ENCODE measurements at places on chromosomes 11 and 22. TPM values are rescaled to one million over a fixed set of nuclear protein-coding genes. Genes with fewer than 3 reads are reported as not detected.

DNA sequence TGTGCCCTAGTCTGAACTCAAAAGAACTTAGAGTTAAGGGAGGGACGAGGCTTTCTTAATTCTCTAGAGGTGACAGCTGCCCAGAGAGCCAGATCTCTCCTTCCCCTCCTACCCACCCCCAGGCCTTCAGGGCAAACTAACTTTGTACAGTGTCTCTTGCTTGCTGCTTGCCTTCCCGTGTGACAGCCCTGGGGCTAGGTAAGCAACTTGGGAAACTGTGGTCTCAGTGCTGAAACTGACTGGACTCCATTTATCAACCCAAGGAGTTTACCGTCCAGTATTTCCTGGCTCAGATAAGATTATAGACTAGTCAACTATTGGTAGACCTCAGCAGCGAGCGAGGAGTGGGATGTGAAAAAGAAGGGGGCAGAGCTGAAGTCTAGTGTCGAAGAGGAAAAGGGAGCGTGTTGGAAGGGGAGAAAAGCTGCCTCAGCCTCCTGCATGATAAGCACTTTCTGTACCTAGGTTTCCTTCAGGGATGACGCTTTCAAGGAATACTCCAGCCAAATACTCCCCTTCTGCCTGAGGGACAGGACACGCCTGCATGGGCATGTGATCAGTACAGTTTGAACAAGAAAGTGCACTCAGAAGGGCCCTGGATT, 43.3 kb upstream of the WEE1 start:
- DNase-seq = no peak

DNA sequence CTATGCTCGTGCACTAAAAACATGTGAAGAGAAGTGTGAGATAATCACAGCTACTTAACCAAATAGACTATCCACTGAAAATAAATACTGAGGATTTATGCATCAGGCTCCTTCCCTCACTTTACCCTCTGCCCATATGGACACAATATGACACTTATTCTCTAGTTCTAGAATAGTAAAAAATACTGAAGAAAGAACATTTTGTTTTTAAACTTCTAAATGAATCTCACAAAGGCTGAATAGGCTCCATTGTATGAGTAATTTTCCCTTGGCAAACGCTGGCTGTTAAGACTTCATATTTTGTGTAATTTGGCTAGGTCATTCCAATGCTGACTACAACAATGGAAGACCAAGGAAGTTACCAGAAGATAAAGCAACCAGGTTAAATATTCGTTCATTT, 9.9 kb downstream of the HPS5 start:
- DNase-seq = no peak

DNA sequence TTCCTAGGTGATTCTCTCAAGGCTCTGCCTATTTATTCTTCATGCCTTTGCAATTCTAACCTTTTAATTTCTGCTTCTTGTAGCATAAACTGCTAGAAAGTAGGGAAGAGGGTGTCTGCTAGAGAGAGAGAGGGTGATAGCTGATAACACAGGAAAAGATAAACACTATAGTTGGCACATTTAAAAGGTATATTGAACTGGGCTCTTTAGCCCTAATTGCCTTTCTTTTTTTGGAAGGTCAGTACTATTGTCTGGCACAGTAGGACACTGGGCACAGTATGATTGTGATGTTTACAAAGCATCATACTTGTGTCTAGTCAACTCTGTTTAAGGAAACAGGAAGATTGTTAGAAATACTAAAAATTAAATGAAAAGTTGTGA, 33.3 kb downstream of the TEAD1 start:
- DNase-seq = no peak

DNA sequence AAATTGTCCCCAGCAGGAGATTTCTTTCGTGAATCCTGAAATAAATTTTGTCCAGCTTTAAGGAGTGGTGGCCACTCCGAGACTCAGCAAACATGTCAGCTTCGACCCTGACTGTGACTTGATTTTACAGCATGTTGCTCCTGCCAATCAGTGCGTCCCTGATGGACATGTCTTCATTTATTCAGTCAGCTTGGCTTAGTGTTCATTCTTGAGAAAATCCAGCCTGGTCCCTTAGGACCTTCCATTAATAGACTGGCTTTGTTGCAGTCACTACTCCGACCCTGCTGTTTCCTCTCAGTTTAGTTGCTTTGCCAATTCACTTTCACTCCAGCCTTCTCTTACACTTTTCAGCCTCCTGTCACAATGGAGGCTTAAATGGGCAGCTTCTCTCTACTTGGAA, 30.5 kb downstream of the TMPRSS5 start:
- DNase-seq = no peak

- no peak for DNase-seq
Observed at GRCh38 chr11:105632316-105632715, 22.4 kb downstream of the GRIA4 start.

GRCh38 chr11:22193348-22194051, 615 bp downstream of the ANO5 start:
- peak; percentile 29 for DNase-seq

DNA sequence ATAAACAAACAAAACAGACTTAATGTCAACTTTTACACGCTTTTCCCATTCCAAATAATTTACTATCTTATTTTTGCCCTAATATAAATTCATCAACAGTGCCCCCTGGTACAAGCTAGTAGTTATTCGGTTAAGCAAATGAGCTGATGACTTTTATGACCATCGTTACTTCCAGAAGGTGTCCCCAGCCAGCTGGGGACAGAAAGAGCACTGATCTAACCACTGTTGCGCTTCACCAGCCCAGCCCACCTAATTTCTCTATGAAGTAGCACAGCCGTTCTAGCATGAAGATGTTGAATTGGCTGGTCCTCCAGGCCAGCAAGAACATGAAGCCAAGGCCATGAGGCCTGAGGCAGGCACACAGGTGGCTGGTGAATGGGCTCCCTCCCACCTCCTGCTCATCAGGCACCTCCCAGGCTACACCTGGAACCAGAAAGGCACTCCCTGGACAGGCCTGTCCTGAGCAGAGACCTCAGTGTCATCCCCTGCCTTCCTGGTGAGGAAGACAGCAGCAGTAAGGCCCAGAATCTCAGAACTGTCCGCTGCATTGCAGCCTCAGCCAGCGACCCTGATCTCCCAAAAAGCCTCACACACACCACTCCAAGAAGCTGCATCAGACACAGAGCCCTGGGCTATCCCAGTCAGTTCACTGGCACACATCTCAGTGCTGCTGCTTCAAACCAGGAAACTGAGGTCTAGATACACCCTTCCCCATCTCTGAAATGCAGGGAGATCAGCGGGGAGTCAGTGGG, 12.9 kb downstream of the GNB1L start:
- no peak for DNase-seq

- no peak for DNase-seq
Observed at GRCh38 chr22:23126165-23127054, 15.4 kb downstream of the RSPH14 start.

DNA sequence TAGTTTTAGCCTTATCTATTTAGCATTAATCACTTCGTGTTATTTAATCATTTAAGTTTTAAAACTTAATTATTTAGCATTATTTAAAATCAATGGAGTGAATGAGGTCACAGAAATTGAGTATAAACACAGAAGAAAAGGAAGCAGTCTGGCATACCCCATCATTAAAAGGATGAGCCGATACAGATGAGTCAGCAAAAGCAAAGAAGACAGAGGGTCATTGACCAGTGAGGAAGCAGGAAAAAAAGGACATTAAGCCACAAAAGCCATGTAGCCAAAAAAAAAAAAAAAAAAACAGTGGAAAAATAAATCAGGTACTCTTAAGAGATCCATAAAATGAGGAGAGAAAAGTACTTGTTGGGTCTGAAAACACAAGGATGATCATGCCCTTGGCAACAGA, 71.5 kb downstream of the TYR start:
- no peak for DNase-seq

GRCh38 chr11:74970852-74971395, 17.8 kb upstream of the NEU3 start:
- no peak for DNase-seq

- DNase-seq = no peak
Observed at GRCh38 chr11:1342946-1343345, 33.5 kb upstream of the TOLLIP start.

DNA sequence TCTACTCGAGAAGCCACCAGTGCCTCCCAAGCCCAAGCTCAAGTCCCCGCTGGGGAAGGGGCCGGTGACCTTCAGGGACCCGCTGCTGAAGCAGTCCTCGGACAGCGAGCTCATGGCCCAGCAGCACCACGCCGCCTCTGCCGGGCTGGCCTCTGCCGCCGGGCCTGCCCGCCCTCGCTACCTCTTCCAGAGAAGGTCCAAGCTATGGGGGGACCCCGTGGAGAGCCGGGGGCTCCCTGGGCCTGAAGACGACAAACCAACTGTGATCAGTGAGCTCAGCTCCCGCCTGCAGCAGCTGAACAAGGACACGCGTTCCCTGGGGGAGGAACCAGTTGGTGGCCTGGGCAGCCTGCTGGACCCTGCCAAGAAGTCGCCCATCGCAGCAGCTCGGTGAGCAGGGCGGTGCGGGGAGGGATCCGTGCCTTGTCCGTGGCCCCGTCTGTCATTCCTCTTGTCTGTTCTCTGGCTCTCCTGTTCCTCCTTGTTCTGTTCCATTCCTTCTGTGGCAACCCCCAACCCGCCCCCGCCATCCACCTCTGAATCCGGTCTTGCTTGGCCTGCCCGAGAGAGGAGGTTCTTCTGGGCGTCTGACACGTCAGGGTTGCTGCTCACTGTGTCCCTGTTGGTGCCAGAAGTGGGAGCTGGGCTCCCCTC, 15.8 kb upstream of the ACR start:
- no peak for DNase-seq

DNA sequence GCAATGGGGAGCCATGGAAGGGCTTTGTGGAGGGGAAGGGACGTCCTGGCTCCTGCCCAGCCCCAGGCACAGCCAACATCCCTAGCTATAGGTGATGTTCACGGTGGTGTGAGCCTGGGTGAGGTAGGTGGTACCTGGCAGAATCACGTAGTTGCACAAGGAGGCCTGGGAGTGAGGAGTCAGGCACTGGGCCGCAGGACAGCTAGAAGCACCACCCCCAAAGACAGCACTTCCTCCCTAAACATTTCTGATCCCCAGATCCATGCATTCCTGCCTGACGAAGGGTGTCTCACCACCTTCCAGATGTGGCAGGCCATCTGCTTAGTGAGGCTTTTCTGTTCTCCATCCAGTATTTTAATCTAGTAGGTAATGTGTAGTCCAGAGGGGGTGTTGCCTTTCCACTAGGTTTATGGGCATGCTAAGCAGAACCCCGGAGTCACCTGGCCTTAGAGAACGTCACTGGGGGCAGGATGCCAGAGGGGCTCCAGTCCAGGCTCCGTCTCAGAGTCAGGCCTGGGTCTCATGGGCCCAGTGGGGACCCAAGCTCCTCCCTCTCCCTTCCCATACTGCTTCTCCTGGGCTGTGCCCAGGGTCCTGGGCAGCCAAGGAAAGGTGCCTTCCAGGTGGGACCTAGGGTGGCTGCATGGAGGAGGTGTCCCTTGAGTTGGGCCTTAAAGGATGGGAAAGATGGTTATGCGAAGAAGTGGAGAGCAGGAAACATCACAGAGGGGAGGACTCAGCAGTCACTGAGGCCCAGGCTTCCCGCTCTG, 56.2 kb downstream of the OTOG start:
- no peak for DNase-seq

DNA sequence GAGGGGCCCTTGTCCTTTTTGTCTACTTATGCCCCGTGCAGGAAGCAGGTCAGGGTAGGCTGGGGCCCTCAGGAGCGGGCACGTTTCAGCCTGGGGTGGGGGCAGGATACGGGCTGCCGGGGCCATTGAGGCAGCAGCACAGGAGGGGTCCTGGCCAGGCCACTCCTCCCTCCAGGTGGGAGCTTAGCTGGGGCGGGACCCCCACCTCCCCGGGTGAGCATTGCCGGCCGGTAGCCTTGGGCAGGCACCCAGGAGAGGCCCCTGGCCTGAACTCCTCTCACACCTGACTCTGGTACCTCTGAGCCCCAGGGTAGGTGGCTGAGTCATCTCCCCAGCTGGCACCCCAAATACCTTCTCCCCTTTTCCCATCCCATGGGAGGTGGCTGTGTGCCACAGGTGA, 5.0 kb upstream of the MUC6 start:
- DNase-seq = no peak

DNA sequence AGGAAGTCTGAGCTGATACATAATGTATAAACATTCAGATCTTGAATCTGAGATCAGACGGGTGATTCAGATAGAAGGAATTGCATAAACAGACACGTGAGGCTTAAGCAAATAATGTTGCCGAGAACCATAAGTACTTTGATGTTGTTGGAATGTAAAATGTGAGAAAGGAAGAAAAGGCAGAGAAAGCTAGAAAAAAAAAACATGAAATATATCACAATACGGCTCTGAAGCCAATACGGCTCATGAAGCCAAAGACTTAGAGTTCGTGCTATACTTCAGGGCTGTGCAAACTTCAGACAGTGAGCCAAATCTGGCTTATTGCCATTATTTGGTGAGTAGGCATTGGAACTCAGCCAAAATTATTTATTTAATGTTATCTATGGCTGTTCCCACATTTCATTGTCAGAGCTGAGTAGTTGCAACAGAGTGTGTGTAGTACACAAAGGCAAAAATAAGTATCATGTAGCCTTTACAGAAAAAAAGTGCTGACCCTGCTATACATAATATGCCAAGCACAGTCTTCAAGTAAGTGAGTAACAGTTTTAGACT, 673.3 kb downstream of the CNTN5 start:
- DNase-seq = no peak

DNA sequence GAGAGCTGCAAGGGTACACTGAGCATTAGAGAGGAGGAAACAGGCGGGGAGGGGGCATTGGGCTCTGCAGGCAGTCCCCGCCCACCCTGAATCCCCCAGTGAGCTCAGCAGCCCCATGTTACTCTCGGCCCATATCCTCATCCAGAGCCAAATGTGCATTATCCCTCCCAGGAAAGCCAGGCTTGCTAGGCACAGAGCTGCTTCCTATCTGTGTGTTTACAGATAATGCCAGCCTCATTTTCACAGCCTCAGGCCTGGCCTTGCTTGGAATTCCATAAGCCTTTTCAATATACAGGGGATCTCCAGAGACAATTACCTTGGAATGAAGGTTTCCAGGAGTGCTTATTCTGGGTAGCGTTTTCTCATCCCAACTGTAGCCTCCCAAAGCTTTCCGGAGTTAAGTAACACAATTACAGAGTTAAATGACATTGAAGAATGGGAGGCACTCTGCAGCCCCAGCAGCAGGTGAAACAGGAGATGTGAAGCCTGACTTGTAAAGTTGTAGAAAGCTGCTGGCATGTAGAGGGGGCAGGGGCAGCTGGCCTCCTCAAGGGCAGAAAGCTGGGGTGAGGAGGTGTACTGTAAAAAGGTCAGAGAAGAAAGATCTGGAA, 91.5 kb upstream of the TBCEL start:
- no peak for DNase-seq

- no peak for DNase-seq
Observed at GRCh38 chr11:125105926-125106325, 5.5 kb downstream of the TMEM218 start.

- DNase-seq = no peak
Observed at GRCh38 chr22:23556026-23556620, 24.0 kb downstream of the IGLL1 start.

GRCh38 chr11:97574976-97575665, 1185.3 kb downstream of the JRKL start:
- no peak for DNase-seq

- DNase-seq = no peak
Observed at GRCh38 chr11:115317277-115318185, 186.7 kb downstream of the CADM1 start.

NNMT gene
- 0.82 TPM for total RNA-seq

SIPA1 gene
- total RNA-seq = 17.5 TPM

PRR33 gene
- not detected for total RNA-seq

SPTY2D1 gene
- total RNA-seq = 17.2 TPM

HEPACAM gene
- 0.11 TPM for total RNA-seq

SYT7 gene
- total RNA-seq = 4.1 TPM

CCDC89 gene
- total RNA-seq = not detected

GGT1 gene
- total RNA-seq = 1.4 TPM

E2F8 gene
- total RNA-seq = 11.5 TPM

MISFA gene
- 4.4 TPM for total RNA-seq

Data from neural crest cell (in vitro differentiated cells).